ENCODE measurements at places on chromosomes 13 and 19.

- no peak for DNase-seq
These were observed 18.5 kb downstream of the AP3D1 start for GRCh38 chr19:2132731-2133490.

DNA sequence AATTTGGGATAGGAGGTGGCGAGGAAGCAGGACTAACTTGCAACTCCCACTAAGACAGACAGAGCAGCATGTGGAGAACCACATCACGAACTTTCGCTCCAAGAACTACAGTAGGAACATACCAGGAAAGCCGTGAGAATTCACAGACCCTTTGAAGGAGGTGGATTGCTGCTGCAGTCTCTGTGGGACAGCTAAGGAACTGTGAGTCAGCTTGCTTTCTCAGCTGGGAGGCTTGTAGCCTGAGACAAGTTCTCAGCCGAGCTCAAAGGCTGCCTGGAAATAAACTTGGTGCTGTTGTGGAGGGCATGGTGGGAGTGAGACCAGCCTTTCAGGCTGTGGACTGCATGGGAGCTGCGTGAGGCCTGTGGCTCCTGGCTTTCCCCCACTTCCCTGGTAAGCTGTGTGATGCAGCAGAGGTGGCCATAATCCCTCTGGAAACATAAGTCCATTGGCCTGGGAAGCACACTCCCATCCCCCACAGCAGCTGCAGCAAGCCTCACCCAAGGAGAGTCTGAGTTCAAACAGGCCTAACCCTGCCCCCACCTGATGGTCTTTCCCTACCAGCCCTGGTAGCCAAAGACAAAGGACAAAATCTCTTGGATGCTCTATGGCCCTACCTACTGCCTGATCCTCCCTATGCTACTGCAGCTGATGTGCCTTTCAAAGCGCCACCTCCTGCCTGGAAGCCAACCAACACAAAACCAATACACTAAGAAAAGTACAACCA lies 441.1 kb upstream of the HTR2A start:
- no peak for DNase-seq

DNA sequence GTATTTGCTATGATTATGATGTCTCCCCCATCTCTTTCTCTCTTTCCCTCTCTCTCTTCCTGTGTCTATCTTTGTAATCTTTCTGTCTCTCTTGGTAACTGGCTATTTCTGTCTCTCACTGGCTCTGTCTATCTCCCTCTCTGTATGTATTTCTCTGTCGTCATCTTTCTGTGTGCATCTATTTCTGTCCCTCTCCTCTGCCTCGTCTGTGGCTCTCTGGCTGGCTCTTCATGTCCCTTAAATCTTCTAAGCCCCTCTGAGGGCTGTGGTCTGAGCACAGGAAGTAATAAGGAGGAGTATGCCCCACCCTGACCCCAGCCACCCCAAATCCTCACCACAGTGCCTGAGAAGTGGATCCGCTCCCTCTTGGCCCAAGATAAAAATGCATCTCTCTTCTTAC lies 104.4 kb downstream of the DNAJC15 start:
- DNase-seq = no peak

DNA sequence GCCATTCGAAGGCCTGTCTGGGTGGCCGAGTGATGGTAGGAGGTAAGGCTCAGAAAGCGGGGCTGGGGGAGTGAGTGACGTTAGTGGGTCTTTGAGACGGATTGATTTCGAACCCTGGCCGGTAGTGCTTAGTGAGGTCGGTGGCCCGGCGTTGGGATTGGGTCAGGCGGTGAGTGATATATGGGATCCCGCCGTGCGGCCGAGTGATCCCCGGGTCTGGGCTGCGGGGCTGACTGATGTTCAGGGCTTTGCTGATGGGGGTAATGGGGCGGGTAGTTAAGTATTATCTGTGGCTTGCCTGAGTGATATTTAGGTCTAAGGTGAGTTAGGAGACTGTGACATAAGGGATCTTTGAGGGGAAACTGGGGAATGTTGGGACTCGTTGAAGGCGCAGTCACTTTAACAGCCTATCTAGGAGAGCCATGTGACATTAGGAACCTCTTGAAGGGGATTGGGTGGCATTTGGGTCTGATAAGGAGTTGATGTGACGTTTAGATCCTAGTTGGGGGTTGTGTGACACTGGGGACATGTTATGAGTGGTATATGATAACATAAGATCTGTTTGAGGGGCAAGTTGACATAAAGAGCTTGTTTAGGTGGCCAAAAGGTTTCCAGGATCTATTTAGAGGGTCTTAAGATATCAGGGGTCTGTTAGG lies 543 bp downstream of the PSMC4 start:
- DNase-seq = peak; percentile 73

- DNase-seq = no peak
These were observed 11.9 kb downstream of the GADD45B start for GRCh38 chr19:2487842-2488241.

DNA sequence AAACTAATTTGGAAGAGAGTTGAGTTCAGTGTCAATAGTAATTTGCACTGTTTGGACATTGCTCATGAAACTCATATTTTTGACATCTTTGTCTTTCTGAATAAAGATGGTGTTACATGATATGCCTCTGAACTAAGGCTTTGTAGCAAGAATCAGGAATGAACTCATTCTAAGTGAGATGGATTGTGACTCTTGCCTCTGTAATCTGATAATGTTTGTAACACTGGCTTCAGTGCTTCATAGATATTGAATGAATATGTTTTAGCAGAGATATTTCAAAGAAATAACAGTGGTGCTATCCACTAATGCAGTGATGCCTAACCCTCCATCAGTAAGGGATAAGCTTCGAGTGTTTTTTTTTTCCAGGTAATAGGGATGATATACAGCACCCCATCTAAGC lies 32.9 kb downstream of the TEX26 start:
- DNase-seq = no peak

GRCh38 chr13:108213946-108214345 lies 1.4 kb downstream of the LIG4 start:
- no peak for DNase-seq

- DNase-seq = no peak
These were observed 13.9 kb upstream of the DACH1 start for GRCh38 chr13:71880753-71881541.
